Activated T-helper 17 cell treated with anti-CD3 and anti-CD28 coated beads, Interleukin-2, amount 50 U/mL, for 72 hours (primary cell): ENCODE measurements at places on chromosomes 5 and 9.

GRCh38 chr9:80158131-80158530 lies 586.4 kb downstream of the TLE4 start:
- no peak for ATAC-seq

DNA sequence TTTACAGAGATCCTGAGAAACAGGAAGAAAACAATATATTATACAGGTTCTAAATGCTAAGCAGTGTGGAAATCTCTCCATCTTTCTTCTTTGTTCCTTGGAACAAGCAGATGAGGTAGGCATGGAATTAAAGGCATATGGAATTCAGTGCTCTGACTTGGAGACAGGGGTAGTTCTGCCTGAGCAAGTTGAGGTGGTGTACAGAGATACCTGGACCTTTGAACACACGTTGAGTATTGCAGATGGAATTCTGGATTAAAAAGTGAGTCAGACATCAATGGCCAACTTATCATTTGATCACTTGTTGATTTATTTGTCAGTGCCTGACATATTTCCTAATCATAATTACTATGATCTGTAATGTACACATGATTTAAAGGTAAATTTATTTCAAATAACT lies 293.9 kb upstream of the IRX4 start:
- no peak for ATAC-seq

DNA sequence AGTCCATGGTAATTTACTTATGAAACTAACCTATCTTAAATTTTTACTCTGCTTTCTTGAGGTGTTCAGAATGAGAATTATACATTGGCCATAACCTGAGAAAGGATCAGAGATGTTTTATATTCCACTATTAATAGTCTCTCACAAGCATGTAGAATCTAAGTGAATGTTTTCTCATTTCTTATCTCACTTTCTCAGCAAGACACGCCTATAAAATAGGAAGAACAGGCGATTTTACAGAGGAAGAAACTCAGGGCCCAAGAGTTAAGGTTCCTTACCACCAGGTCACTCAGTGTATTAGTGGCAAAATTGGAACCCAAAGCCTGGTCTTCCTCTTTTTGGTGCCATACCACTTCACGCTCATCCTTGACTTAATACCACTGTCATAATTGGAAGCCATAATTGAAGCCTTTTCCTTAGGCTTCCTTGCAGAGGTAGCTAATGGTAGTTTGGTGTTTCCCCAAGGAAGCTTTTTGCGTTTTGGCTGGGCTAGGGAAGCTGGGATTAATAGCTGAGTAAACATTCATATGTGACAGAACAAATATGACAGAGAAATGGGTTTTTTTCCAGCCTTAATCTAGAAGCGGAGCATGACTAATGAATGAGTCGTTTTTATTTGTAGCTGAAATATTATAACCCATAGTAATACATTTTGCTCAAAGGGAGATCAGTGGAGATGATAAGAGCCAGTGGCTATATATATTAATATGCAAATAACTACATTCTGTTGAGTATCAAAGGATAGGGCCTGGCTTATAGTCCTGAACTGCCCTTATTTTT lies 16.9 kb downstream of the HMGXB3 start:
- ATAC-seq = no peak

GRCh38 chr5:3489239-3489843 lies 106.3 kb upstream of the IRX1 start:
- no peak for ATAC-seq

GRCh38 chr5:43073597-43074546 lies 33.8 kb upstream of the ANXA2R start:
- ATAC-seq = peak; percentile 70

DNA sequence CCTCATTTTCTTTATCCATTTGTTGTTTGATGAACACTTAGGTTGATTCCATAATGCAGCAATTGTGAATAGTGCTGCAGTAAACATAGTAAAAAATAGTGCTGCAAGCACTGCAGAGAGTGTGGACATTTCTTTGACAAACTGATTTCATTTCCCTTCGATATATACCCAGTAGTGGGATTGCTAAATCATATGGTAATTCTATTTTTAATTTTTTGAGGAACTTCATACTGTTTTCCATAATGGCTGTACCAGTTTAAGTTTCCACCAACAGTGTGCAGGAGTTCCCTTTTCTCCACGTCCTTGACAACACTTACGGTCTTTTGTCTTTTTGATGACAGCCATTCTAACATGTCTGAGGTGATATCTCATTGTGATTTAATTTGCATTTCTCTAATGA lies 138.2 kb upstream of the PLPPR1 start:
- no peak for ATAC-seq

GRCh38 chr9:135146766-135147473 lies 59.5 kb downstream of the OLFM1 start:
- ATAC-seq = no peak

GRCh38 chr5:139863855-139864558 lies 68.4 kb downstream of the PSD2 start:
- ATAC-seq = peak; percentile 57

- no peak for ATAC-seq
Measured at GRCh38 chr5:51806677-51807076, 423.4 kb downstream of the ISL1 start.

- no peak for ATAC-seq
Measured at GRCh38 chr5:52727576-52727975, 60.1 kb upstream of the ITGA1 start.

GRCh38 chr5:5340206-5340729 lies 82.2 kb upstream of the ICE1 start:
- ATAC-seq = no peak

DNA sequence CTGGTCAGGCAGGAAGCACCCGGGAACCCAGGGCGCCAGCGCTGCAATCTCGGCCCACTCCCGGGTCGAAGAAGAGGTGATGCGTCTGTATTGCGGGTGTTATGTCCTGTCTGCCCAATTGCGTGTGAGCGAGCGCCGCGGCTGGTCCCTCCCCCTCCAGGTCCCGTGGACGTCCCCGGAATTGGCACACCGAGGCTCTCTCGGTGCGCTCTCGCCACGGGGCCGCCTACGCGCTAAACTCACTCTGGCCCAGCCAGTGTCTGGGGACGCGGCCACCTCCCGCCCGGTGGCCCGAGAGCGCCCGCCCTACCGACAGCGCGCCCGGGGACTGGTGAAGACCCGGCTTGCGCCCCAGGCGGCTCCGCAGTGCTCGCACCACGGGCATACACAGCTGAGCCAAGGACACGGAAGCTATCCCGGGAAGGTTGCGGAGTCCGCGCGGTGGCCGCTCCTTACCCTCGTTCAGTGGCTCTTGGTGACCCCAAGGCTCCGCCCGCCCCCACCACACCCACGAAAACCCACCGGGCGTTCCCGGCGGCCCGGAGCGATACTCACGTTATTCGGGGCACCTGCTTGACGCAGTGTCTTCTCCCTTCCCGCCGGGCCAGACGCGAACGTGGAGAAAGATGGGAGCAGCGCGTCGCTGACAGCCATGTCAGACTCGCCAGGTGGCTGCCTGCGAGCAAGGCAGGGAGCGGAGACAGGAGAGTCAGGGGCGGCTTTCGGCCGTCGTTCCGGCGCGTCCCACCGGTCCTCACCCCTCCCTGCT lies 1.0 kb downstream of the KLF4 start:
- peak; percentile 10 for ATAC-seq

- no peak for ATAC-seq
Measured at GRCh38 chr5:116654925-116655324, 80.3 kb upstream of the SEMA6A start.

GRCh38 chr9:382383-382782 lies 167.7 kb downstream of the DOCK8 start:
- no peak for ATAC-seq

- ATAC-seq = peak; percentile 50
Measured at GRCh38 chr9:131478421-131478868, 24.3 kb upstream of the POMT1 start.

DNA sequence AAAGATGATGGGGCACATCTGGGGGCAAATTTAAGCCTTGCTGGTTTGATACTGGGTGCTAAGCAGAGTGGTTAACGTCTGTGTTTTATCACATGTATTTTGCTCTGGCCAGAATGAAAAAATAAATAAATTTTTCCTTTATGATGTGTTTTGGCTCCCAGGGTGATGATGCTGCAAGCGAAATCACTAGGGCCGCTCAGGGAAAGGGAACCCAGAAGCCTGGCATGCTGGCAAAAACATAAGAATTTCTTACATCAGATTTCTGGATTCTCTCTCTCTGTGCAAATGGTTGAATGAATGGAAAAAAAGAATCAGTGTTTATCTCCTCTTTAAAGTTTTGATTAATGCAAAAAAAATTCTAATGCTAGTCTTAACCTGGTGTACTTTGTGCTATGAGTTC lies 1975.2 kb upstream of the C9orf72 start:
- ATAC-seq = no peak
